ENCODE measurements at places on chromosomes 4 and X. TPM values are rescaled to one million over a fixed set of nuclear protein-coding genes. Genes with fewer than 3 reads are reported as not detected.

- no peak overlapping the region for H3K4me3 ChIP-seq
- no peak for DNase-seq
- no peaks in the 10 kb centered on the region for H3K27me3 ChIP-seq
- peak overlapping the region; percentile 80 for H3K27ac ChIP-seq
- H3K36me3 ChIP-seq, result no peaks in the 10 kb centered on the region
These were observed 23.9 kb upstream of the MSN start for GRCh38 chrX:65643531-65644052.

DNA sequence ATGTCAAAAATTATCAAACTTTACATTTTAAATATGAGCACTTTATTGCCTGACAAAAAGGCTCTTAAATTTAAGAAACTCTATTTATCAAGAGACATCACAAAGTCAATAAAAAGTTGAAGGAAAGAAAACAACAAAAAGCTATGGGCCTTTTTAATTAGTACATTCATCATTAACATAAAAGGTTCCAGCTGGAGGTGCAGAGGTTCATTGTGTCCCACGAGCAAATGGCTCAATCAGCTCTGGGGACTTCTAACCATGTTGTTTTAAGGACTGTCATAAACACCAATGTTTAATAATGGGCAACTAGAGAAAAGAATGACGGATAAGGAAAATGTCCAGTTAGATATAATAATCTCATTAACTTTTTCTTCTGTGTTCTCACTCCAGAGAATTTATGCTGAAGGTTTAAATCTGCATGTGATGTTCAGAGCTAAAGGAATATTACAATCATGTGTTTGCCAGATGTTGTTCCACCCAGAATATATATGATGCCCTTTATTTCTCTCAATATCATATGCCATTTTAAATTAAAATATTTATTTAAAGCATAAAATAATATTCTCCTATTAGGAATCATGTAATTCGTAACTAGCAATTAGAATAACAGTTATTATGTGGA lies 840.3 kb upstream of the ADGRL3 start:
- no peak for DNase-seq
- H3K4me1 ChIP-seq, result no peaks in the 10 kb centered on the region
- no peak overlapping the region for H3K27ac ChIP-seq
- no peak overlapping the region for H3K4me3 ChIP-seq
- no peaks in the 10 kb centered on the region for H3K27me3 ChIP-seq

DNA sequence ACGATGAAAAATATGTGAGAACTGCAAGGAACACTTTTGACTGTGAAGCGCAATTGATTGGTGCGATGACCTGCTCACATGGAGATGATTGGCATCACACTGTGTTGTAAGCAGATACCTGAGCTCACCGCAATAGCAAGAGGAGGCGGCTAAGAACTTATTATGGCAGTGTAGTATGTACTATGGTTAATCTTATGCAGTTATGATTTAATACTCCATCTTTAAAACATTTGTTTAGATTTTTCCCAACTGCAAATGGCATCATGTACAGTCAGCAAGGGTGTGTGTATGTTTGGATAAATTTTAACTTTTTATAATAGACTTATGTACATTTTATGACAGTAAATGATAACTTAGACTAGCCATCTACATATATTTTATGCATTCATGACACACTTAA lies 25.5 kb downstream of the PRIMPOL start:
- no peaks in the 10 kb centered on the region for H3K27me3 ChIP-seq
- H3K4me1 ChIP-seq, result no peaks in the 10 kb centered on the region
- no peak overlapping the region for H3K4me3 ChIP-seq
- H3K36me3 ChIP-seq, result peaks cover 6% of the 10 kb centered on the region
- H3K27ac ChIP-seq, result no peak overlapping the region
- DNase-seq, result no peak

DNA sequence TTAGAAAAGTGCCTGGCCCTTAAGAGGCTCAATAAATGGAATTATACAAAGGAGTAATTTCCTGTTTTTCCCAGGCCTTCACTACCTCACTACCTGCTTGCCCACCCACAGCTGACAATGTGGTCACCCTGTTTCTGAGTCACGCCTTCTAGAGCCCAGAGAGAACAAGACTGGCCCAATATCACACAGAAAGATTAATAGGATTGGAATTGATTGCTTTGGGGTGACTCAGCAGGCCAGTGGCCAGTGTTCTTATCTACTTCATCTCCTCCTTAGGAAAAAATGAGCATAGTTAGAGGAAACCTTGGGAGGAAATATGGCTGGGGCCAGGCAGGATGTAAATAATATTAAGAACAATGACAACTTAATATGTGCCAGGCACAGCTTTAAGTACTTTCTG lies 4.5 kb upstream of the FGF16 start:
- no peaks in the 10 kb centered on the region for H3K4me1 ChIP-seq
- H3K27ac ChIP-seq, result no peak overlapping the region
- no peak overlapping the region for H3K4me3 ChIP-seq
- no peak for DNase-seq
- H3K27me3 ChIP-seq, result no peaks in the 10 kb centered on the region
- no peaks in the 10 kb centered on the region for H3K36me3 ChIP-seq

DNA sequence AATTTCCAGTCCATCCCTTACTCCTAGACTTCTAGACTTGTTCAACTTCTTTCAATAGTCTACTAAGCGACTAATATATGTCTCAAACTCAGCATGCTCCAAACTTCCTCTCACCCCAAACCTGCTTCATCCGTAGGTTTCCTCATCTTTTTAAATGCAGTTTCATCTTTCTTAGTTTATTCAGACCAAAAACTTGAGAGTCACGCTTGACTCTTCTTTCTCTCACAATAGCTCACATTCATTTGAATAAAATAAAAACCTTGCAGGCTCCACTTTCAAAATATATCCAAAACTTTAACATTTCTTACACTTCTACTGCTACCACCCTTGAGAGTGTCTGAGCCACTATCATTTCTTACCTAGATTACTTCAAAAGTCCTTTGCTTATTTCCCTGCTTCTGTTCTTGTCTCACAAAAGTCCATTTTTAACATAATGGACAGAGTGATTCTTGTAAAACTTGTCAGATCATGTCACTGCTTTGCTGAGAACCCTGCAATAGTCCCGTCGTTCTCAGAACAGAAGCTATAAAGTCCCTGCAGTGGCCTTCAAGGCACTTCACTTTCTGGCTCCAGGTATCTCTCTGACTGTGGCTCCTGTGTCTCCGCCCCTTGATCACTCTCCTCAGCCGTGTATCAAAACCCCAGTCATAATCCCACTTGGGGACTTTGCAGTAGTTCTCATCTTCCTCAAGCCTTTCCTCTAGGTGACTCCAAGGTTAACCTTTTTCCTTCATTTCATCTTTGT lies 167.6 kb downstream of the ARHGAP24 start:
- DNase-seq, result no peak
- H3K36me3 ChIP-seq, result no peaks in the 10 kb centered on the region
- no peaks in the 10 kb centered on the region for H3K4me1 ChIP-seq

DNA sequence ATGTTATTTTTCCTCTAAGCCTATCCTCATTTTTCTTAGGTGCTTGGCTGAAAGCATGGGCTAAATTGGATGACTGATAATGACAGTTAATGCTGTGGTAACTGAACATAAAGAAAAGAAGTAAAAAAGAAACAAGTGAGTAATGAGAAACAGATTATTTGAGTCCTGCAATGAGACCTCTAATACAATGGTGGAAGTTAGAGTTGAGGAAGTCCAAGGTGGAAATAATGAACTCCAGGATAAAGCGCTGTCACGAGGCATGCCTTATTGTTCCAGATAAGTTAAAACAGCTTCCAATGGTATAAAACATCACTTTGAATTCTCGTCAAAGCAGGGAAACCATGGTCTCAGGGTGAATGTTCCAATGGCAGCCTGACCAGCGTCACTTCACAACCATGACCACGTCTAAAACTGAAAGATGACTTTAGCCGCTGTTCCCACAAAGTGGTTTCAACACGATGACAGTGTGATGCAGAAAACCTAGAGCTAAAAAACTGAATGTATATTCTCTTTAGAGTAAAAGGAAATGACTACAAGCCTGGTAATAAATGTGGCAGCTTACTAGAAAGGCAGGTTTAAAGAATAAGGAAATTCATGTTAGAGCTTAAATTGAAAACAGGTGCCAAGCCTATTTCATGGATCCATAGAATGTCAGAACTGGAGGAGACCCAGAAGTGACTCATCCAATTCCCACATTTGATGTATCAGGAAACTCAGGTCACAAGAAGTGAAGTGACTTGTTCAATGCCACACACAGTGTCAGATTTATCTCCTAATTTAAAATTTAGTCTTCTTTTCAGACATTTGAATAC lies 202.6 kb upstream of the GYPA start:
- H3K4me1 ChIP-seq, result no peaks in the 10 kb centered on the region
- no peaks in the 10 kb centered on the region for H3K27me3 ChIP-seq
- no peaks in the 10 kb centered on the region for H3K36me3 ChIP-seq

- DNase-seq, result no peak
- no peaks in the 10 kb centered on the region for H3K4me1 ChIP-seq
- no peaks in the 10 kb centered on the region for H3K36me3 ChIP-seq
- no peak overlapping the region for H3K4me3 ChIP-seq
These were observed 43.0 kb upstream of the TEX13D start for GRCh38 chrX:124289443-124289842.

- DNase-seq, result no peak
- no peaks in the 10 kb centered on the region for H3K4me1 ChIP-seq
- no peaks in the 10 kb centered on the region for H3K27me3 ChIP-seq
- H3K4me3 ChIP-seq, result no peak overlapping the region
- H3K36me3 ChIP-seq, result no peaks in the 10 kb centered on the region
- no peak overlapping the region for H3K27ac ChIP-seq
These were observed 45.6 kb downstream of the GABRA3 start for GRCh38 chrX:152405561-152405960.

- H3K27ac ChIP-seq, result no peak overlapping the region
- no peak overlapping the region for H3K4me3 ChIP-seq
- no peaks in the 10 kb centered on the region for H3K4me1 ChIP-seq
- no peaks in the 10 kb centered on the region for H3K27me3 ChIP-seq
These were observed 313.0 kb downstream of the AFF2 start for GRCh38 chrX:148813422-148813821.

DNA sequence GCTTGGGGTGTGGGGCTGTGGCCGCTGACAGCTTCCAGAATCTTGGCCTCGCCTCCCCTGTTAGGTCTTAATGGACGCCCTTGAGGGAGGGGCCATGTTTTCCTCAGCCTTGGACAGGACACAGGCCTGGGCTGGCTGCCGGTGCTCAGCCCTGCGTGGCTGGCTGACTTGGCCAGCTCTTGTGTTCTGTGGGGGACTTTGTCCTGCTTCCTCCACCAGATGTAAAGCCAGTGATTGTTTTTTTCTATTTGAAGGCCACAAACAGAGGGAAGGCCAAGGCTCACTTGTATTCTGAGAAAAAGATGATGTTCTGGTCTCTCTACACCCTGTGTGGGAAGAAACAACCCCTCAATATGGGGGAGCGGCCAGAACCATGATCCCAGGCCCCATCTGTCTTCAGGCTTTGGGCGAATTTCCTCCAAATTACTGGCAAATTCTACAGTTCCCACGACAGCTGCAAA lies 71.3 kb downstream of the HTRA3 start:
- H3K27me3 ChIP-seq, result no peaks in the 10 kb centered on the region
- H3K27ac ChIP-seq, result no peak overlapping the region
- DNase-seq, result no peak
- no peaks in the 10 kb centered on the region for H3K4me1 ChIP-seq
- H3K36me3 ChIP-seq, result no peaks in the 10 kb centered on the region

- H3K27me3 ChIP-seq, result no peaks in the 10 kb centered on the region
- H3K4me3 ChIP-seq, result no peak overlapping the region
- no peak for DNase-seq
- H3K4me1 ChIP-seq, result no peaks in the 10 kb centered on the region
- no peak overlapping the region for H3K27ac ChIP-seq
These were observed 81.1 kb downstream of the IL1RAPL1 start for GRCh38 chrX:28668303-28668702.

GRCh38 chr4:57110640-57111511 lies 691 bp upstream of the IGFBP7 start:
- peak overlapping the region; percentile 79 for H3K4me3 ChIP-seq
- H3K27ac ChIP-seq, result peak overlapping the region; percentile 81
- DNase-seq, result no peak

GRCh38 chrX:86946569-86946968 lies 571.0 kb upstream of the KLHL4 start:
- no peak for DNase-seq
- no peaks in the 10 kb centered on the region for H3K27me3 ChIP-seq
- no peak overlapping the region for H3K27ac ChIP-seq
- no peaks in the 10 kb centered on the region for H3K36me3 ChIP-seq

GRCh38 chr4:142408003-142408441 lies 438.1 kb downstream of the INPP4B start:
- H3K36me3 ChIP-seq, result no peaks in the 10 kb centered on the region
- no peak overlapping the region for H3K4me3 ChIP-seq
- no peak for DNase-seq
- no peaks in the 10 kb centered on the region for H3K27me3 ChIP-seq

- H3K4me1 ChIP-seq, result no peaks in the 10 kb centered on the region
- H3K27ac ChIP-seq, result no peak overlapping the region
- H3K27me3 ChIP-seq, result no peaks in the 10 kb centered on the region
- no peak for DNase-seq
- H3K4me3 ChIP-seq, result no peak overlapping the region
These were observed 611.4 kb downstream of the KCTD8 start for GRCh38 chr4:43837171-43837570.

DNA sequence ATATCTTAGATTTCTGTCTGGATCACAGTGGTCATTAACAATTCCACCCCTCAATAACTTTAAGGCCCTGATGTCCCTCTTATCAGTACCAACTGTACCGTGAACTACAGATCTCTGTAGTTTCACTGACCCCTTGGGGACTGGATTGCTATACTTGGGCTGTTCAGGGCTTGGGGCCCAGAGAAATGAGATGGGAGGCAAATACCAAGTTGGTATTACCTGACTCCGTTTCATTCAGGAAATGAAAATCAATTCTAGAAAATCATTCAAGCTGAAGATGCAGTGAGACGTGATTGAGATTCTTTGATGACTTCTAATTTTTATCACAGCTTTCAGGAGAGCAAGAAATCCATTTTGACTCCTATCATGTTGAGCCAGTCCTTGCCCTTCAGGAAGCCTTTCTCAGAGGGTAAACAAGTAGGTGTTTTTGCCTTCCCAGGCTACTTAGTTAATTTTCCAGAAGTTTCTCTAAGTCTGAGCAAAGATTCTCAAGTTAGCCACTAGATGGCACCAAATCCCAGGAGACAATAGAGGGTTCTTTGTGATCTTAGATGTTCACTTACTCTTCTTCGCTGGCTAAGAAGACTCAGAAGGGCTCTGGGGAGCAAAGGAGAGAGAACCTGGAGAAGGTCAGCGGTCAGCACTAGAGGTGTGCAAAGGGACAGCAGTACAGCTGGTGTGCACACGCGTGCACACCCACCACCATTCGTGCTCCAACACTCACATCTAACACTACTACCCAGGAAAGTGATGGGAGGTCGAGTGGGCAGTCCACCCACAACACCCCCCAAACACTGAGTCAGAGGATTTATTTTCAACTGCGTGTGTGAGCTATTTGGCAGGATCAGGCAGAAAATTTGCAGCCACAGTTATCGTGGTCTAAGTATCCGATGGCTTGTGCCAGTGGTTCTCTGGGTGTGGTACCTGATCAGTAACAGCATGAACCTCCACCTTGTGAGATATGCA lies 7.4 kb downstream of the HNRNPH2 start:
- H3K27me3 ChIP-seq, result no peaks in the 10 kb centered on the region
- no peaks in the 10 kb centered on the region for H3K36me3 ChIP-seq
- no peak overlapping the region for H3K4me3 ChIP-seq
- no peaks in the 10 kb centered on the region for H3K4me1 ChIP-seq
- H3K27ac ChIP-seq, result peak overlapping the region; percentile 71
- no peak for DNase-seq

- H3K27ac ChIP-seq, result no peak overlapping the region
- H3K27me3 ChIP-seq, result no peaks in the 10 kb centered on the region
- peaks cover 2% of the 10 kb centered on the region for H3K36me3 ChIP-seq
- DNase-seq, result no peak
- H3K4me3 ChIP-seq, result no peak overlapping the region
These were observed 162.8 kb downstream of the WDFY3 start for GRCh38 chr4:84803720-84804119.

The MAGEB17 gene
- not detected for total RNA-seq

The FGD1 gene
- total RNA-seq, result 12.5 TPM

The CFI gene
- 33.7 TPM for total RNA-seq

The ZNF718 gene
- total RNA-seq, result 11.8 TPM

The SLC9B1 gene
- total RNA-seq, result 1.6 TPM
